Right ventricle myocardium superior (tissue), 1 donor: ENCODE measurements at places on chromosomes 5 and 9.

GRCh38 chr9:134886413-134886913 lies 5.9 kb downstream of the FCN2 start:
- no peak for DNase-seq

GRCh38 chr5:60585618-60586017 lies 114.3 kb downstream of the DEPDC1B start:
- DNase-seq = no peak

GRCh38 chr5:92527311-92528078 lies 1053.5 kb downstream of the NR2F1-AS1 start:
- DNase-seq = no peak

GRCh38 chr5:84724683-84725082 lies 340.0 kb upstream of the EDIL3 start:
- DNase-seq = no peak
